ENCODE measurements at places on chromosomes 13 and 19.

DNA sequence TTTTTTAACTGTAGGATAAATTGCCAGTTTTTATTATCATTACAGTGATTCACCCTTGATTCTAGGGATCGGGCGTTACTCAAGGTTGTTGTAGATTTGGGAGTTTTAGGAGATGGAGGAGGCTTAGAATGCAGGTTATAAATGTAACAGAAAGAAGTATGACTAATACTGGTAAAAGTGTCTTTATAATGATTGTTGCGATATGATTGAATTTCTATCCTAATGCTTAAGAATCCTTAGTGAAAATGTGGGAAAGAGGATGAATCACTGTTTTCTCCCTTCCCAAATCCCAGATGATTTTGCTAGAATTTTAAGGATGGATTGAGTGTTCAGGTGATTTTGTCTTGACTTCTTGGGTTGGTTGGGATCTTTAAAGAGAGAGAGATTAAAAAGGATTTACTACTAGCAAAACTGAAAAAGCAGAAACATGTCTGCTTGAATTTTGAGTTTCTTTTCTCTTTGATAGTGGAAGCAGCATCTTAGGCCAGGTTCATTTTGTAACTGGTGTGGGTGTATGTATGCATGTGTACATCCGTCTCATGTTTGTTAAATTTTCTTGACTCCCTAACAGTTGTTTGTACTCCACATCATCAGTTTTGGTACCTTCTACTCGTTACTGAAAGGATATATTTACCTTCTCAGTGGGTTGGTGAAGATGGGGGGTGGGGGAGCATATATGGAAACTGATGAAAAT lies 25.9 kb downstream of the ARHGAP35 start:
- no peak for DNase-seq

GRCh38 chr13:61779456-61779855 lies 363.8 kb upstream of the PCDH20 start:
- DNase-seq, result no peak

- DNase-seq, result no peak
Observed at GRCh38 chr13:80463673-80464352, 122.9 kb upstream of the SPRY2 start.

- DNase-seq, result peak; percentile 75
Observed at GRCh38 chr19:4374498-4375163, 25.7 kb downstream of the SH3GL1 start.

DNA sequence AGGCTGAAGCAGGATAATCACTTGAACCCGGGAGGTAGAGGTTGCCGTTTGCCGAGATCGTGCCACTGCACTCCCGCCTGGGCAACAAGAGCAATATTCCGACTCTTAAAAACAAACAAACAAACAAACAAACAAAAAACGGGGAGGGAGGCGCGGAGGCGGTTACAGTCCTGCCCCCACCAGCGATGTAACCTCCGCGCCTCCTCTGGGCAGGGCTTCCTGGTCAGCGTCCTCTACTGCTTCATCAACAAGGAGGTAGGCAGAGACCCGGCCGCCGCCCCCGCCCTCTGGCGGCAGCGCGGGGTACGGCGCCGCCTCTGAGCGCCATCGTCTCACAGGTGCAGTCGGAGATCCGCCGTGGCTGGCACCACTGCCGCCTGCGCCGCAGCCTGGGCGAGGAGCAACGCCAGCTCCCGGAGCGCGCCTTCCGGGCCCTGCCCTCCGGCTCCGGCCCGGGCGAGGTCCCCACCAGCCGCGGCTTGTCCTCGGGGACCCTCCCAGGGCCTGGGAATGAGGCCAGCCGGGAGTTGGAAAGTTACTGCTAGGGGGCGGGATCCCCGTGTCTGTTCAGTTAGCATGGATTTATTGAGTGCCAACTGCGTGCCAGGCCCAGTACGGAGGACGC lies 10.2 kb downstream of the SNRPD2 start:
- peak; percentile 90 for DNase-seq

DNA sequence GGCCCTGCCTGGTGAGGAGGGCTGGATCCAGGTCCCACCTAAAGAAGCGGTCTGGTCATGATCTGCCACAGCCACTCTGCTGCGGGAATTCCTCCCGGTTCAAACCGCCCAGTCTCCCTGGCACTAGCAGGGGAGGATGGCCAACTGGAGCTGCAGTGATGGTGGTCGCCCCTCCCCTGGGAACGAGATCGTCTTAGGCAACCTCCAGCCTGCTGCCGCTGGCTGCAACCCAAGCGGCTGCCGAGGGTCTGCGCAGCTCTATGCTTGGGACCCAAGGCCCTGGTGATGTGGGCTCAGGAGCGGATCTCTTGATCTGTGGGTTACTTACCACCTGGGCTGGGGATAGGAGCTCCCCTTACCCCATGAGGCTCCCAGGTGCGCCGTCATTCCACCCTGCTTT lies 69.1 kb downstream of the TNFSF11 start:
- no peak for DNase-seq

DNA sequence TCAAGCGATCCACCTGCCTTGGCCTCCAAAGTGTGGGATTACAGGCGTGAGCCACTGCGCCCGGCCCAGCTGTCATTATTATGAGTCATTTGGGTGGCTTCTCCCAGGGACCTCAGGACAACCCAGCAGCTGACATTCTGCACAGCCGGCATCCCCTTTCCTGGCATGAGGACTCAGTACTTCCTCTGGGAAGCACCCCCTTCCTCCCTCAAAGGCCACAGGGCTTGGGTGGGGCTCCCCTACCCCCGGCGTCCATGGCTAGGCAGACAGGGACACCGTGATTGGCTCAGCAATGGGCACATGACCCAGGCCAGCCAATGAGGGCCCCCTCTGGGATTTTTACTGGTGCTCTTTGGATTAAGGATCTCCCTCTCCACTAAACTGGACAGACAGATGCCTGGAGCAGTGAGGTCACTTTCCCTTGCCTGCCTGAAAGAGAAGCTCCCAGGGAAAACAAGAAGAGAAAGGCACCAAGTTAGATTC lies 6.0 kb downstream of the KANK2 start:
- no peak for DNase-seq

DNA sequence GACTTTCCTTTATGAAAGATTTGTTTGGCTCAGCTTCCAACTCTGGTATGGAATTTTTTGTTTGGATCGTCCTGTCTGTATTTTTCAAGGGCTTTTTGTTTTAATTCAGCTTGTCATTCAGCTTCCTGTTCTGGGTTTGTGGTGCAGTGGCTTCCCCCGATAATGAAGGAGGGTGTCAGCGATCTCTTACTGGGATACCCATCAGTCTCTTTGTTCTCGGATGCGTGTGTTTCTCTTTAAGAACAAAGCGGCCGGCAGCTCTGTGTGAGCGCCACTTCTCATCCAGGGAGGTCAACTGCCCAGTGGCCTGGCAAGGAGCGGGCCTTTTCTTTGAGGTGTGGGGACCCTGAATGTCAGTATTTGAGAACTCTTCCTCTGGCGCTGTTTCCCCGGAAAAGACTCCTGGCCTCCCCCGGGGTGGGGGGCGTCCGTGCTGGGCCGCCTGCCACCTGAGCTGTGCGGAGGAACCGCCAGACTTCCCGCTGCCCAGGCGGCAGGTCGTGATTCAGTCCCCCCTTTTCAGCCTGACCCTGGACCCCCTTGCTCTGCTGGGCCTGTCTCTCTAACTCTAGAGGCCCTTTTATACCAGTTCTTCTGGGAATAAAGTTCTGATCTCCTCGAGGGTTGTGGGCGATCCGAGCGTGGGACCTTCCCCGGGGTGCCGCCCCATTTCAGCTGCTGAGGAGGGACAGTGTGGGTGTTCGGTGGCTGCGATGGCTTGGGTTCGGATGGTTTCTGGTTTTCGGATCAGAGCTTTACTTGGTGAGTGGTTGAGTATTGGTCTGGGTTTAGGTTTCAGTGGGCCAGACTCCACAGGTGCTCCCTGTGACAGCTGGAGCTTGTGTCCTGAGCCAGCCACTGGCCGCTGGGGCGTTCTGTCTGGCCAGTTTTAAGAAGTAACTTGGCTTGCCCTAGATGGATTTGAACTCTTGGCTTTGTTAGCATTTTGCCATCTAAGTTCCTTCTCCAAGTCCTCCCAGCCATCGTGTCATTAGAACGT lies 3.4 kb downstream of the SF3A2 start:
- no peak for DNase-seq

- no peak for DNase-seq
Observed at GRCh38 chr19:49837009-49837310, 14.0 kb upstream of the PTOV1 start.

GRCh38 chr13:21701460-21701859 lies 30.6 kb downstream of the FGF9 start:
- no peak for DNase-seq

DNA sequence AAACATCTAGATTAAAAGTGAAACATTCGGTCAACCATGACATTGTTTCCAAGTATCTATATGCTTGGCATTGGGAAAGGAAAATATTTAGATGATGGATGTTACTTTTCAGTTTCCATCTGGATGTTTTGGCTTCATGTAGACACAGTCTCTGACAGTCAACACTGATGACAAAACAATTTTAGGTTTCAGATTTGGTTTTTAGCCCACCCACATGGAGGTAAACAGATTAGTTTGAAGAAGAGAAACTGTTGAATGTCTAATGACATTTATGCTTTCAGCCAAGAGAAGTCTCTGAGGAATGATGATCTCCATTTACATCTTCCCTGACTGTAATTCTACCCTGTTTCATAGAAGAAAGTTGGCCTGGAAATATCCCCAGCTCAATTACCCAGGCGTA lies 379.1 kb downstream of the SLITRK6 start:
- DNase-seq, result no peak

GRCh38 chr19:3627351-3627723 lies 747 bp upstream of the CACTIN start:
- no peak for DNase-seq

- no peak for DNase-seq
Observed at GRCh38 chr13:88701551-88701950, 1030.4 kb downstream of the SLITRK5 start.

- DNase-seq, result no peak
Observed at GRCh38 chr13:113650275-113650674, 7.7 kb downstream of the ATP4B start.

GRCh38 chr19:38705197-38706019 lies 38.9 kb downstream of the CAPN12 start:
- no peak for DNase-seq

Measured in right lobe of liver (tissue), 6 donors.